HCT116 (cell line): ENCODE measurements at places on chromosomes 11 and 22.

- DNase-seq = no peak
Measured at GRCh38 chr22:27874764-27875163, 44.3 kb downstream of the PITPNB start.

DNA sequence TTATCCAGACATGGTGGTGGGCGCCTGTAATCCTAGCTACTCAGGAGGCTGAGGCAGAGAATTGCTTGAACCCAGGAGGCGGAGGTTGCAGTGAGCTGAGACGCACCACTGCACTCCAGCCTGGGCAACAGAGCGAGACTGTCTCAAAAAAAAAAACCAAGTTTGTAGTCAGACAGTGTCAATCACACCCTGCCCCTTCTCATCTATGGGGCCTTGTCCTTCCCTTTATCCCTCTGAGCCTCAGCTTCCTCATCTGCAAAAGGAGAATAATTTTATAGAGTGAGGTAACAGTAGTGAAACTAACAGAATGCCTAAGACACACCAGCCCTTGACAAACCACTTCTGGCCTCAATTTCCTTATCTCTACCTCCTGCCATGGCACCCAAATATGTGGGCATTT is 10.7 kb downstream of the BCL9L start:
- no peak for DNase-seq

DNA sequence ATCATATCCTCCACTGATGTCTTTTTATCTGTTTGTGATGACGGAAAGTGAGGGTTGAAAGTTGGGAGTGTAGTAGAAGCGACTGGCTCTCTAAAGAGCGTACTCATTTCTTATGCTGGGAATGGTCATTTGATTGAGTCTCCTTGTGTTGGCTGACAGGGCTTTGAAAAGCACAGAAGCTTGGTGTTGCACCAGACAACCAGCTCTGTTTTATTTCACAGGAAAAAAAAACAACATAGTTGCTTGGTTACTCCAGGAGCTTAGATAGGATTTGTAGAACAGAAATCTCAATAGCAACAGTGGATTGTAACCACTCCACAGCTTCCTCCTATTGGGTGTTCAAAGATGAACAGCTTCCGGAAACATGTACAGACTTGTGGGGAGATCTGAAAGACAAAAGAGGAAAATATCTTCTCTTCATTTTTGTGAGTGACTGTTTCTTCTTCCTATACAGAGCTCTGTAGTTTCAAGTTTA is 2.7 kb downstream of the RBM14 start:
- DNase-seq = no peak

GRCh38 chr11:64654439-64654838 is 63.4 kb downstream of the SLC22A12 start:
- no peak for DNase-seq

GRCh38 chr11:17687946-17688670 is 31.3 kb upstream of the MYOD1 start:
- no peak for DNase-seq

- no peak for DNase-seq
Measured at GRCh38 chr22:35033635-35034296, 32.2 kb upstream of the ISX start.

DNA sequence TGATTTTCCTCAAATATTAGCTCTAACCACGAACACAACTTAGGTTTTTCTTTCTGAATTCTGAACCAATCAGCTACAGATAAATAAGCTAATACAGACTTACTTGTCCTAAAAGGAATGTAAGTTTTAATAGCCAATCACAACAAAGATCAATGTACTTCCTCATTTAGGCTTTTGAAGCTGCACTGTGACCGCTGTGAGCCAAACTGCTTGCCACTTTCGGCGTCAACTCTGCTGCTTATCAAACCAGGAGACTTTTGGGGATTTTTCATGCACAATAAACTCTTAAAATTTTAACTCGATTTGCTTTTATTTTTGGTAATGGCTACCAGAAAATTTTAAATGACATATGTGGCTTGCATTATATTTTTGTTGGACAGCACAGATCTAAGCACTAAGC is 92.5 kb downstream of the TMPRSS5 start:
- DNase-seq = no peak

GRCh38 chr11:75816561-75817239 is 1.7 kb downstream of the UVRAG start:
- DNase-seq = no peak

GRCh38 chr22:40094485-40094884 is 83.2 kb upstream of the TNRC6B start:
- DNase-seq = no peak

GRCh38 chr22:41584881-41585280 is 4.8 kb downstream of the PMM1 start:
- no peak for DNase-seq

DNA sequence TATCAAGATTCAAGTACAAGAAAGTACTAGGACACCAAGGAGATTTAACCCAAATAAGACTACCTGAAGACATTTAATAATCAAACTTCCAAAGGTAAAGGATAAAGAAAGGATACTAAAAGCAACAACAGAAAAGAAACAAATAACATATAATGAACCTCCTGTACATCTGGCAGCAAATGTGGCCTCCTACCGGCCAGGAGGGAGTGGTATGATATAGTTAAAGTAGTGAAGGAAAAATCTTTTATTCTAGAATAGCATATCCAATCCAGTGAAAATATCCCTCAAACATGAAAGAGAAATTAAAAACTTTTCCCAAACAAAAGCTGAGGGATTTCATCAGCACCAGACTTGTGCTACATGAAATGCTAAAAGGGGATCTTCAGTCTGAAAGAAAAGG is 104.7 kb upstream of the GUCY1A2 start:
- DNase-seq = no peak

DNA sequence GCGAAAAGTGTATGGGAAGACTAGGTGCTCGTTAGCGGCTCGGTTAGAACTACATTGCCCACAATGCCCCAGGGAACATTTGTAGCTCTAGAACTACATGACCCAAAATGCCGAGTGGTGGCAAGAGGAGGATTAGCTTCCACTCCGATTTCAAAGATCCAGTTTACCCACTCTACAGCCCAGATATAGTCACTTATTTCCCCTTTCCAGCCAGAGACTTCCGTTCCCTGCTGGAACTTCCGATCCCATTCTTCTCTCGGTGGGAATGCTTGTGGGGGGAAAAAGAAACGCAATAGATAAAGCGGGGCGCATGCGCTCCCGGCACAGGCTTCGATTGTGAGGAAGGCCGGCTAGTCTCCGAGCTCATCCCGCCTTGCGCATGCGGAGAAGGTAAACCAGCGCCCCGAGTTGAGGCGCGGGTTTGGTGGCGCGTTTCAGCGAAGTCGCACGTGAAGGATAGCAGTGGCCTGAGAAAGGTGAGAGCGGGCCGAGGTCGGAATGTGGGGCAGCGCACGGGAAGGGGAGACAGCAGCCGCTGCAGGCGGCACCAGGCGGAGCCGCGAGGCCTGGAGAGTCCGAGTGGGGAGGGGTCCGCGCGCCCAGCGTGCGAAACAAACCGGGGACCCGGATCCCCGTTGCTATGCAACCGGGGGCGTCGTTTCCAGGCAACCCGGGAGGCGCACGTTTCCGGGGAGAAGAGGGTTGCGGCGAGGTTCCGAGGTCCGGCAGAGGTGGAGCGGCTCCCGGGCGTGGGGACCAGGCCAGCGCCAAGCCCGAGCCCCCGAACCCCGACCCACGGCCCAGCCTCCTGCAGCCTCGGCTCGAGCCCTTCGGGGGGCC is at the start of gene TMEM109:
Gene TMEM109, plus strand, starts transcription at position 366 of the 840 bp plus-strand sequence. CDS start 5,536 bp downstream, outside the sequence.
- peak; percentile 73 for DNase-seq

DNA sequence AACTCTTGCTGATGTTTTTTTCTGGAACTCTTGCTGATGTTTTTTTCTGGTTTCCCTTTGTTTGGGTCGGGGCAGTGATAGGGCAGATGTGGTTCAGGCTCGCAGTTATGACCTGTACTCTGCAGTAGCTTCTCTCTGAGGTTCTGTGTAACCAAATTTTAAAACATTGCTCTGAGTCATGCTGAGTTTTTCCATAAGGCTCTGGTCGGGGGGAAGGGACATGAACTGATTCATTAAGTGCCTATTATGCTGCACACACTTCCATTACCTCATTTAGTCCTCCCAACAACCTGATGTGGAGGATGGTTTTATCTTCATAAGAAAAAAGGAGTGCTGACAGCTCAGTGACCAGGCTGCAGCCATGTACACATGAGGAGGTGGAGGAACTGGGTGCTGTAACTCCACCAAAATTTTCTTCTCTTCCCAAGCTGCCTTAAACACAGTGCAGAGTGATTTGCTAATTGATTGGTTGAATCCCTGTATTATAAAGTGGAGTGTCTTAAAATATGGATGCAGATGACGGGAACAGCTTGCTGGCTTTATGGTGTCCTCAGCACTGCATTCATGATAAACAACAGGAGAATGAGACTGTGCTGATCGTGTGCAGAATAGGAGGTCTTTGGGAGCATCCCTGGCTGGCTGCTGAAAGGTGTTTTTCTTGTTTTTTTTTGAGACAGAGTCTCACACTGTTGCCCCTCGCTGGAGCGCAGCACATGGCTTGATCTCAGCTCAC is 19.1 kb downstream of the TNRC6B start:
- DNase-seq = no peak

DNA sequence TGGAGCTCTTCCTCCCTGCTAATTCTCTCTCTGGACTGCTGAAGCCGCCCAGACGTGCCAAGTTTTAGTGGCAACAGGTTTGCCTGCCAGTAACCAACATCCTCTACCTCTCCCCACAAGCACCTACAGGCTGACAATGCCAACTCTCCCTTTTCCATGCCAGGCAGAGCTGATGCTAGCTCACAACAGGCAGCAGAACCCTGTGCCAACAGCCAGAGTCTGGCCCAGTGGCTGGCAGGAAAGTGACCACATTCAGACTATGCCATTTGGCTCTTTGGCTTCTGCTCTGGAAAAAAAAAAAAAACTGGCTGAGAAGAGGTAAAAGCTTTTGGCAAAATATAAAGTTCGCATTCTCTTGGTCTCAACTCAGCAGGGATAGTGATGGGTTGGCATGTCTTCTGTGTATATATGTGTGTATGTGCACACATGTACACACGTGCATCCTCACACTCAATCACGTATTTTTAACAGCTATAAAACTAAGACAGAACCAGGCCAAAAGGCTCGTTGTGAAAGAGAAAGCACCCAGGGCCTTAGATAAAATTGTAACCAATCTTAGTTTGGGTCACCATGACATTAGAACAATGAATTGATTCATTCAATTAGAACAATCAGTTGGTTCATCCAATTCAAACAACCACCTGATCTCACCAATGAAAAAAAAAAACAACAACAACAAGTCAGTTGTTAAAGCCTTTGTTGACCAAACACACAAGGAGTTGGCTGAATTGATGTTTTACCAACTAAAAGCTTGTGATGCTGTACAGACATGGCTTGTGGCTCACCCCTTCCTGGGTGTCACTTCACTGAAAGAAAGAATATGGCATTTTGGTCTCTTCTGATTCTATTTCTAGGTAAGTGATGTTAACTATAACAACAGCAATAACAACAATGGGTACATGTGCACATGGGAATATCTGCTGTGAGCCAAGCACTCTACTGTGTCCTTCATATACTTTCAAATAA is 48.6 kb downstream of the TRIM29 start:
- no peak for DNase-seq

DNA sequence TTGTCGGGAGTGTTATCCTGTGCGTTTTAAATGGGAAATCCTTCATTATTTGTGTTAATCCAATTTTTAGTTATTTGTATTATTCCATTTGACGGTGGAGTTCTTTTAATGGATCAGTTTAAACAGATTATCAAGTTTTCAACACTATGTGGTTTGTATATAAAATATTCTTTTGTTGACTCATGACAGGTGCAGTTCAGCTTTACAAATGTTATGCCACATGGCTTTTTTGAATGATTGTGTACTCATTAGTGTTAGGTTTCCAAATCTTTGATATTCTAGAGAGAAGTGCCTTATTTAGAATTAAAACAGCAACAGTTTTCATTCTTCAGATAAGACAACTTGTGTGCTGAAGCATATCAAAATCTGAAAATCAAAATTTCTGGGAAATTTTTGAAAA is 2.4 kb downstream of the JAM3 start:
- DNase-seq = no peak

DNA sequence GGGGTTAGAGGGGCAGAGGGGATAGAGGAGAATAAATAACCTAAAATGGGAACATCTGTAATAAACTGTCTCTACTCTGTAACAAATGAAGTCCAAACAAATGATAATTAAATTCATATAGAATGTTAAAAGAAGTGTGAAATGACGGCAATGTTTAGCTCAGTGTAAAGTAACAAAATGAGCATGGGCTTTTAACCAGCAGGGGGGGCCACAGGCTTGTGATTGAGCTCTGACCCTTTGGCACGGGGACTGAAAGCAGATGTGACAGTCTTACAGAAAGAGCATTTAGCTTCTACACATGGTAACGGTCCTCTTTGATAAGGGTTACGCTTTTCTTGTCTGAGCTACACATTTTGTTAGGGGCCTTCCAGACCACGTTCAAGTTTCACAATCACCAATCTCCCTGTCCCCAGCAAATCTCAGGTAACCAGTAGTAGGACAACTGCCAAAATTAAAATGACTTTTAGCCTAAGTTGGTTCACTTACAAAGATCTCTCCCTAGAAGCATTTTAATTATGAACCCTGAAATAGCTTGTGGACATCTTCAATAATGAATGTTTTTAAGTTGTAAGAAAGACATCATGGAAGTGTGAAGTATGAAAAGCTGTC is 262.5 kb downstream of the DCDC1 start:
- peak; percentile 51 for DNase-seq

DNA sequence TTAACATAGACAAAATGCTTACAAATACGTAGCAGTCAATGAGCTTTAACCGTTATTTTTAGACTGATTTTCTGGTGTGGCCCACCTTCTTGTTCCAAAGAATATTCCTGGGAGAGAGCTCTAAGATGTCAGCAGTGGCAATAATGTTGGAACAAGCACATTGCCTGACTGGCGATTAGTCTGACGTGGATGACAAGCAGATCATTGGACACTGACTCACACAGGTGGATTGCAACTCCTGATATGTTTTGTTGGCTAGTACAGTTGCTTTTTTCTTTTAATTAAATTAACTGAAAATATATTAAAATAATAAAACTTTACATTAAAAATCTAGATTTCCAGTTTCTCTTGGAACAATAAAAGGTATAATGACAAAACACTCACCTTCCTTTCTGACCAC is 78.0 kb downstream of the TENM4 start:
- DNase-seq = no peak

DNA sequence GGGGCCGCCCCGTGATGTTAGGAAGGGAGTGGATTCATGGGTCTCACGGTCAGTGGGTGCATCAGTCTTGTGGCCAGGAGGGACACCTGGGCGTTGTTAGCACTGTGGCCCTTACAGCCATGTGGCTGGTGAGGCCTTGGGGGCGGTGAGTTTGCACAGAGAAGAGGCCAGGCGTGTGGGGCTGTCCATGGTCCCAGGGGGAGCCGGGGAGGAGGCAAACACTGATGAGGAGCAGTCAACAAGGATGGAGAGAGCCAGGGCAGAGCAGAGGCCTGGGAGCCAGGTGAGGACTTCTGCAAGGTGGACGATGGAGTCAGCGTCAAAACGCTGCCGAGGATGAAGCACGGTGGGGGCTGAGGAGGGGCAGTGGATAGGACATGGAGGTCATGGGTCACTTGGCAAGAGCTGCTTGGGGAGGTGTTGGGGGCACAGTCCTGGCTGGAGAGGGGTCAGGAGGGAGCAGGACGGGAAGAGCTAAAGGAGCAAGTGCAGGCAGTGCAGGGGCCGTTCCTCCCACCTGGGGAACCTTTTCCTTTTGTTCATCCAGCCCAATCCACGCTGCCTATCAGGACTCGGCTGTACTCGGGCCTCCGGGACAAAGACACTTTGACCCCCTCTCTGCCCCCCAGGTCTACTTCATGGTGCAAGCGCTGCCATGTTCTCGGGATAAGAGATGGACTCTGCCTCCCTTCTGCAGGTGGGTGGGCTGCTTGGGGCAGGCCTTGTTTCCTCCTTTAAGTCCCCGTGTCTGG is 801.1 kb downstream of the TBC1D22A start:
- no peak for DNase-seq

- DNase-seq = no peak
Measured at GRCh38 chr11:126438691-126439090, 83.2 kb downstream of the ST3GAL4 start.

GRCh38 chr11:125154378-125155099 is 10.0 kb upstream of the PKNOX2 start:
- DNase-seq = no peak
